ENCODE measurements at places on chromosomes 7 and 10. TPM values are rescaled to one million over a fixed set of nuclear protein-coding genes. Genes with fewer than 3 reads are reported as not detected.

PPP1R17 gene
- not detected for total RNA-seq

VGF gene
- total RNA-seq, result 0.08 TPM

PRSS2 gene
- not detected for total RNA-seq

PLEKHS1 gene
- total RNA-seq, result not detected

OPN1SW gene
- not detected for total RNA-seq

GJC3 gene
- not detected for total RNA-seq

Data from hair follicular keratinocyte (primary cell).